ENCODE measurements at places on chromosomes 16 and 17.

- no peak for DNase-seq
Measured at GRCh38 chr16:49998991-49999390, 26.0 kb upstream of the CNEP1R1 start.

DNA sequence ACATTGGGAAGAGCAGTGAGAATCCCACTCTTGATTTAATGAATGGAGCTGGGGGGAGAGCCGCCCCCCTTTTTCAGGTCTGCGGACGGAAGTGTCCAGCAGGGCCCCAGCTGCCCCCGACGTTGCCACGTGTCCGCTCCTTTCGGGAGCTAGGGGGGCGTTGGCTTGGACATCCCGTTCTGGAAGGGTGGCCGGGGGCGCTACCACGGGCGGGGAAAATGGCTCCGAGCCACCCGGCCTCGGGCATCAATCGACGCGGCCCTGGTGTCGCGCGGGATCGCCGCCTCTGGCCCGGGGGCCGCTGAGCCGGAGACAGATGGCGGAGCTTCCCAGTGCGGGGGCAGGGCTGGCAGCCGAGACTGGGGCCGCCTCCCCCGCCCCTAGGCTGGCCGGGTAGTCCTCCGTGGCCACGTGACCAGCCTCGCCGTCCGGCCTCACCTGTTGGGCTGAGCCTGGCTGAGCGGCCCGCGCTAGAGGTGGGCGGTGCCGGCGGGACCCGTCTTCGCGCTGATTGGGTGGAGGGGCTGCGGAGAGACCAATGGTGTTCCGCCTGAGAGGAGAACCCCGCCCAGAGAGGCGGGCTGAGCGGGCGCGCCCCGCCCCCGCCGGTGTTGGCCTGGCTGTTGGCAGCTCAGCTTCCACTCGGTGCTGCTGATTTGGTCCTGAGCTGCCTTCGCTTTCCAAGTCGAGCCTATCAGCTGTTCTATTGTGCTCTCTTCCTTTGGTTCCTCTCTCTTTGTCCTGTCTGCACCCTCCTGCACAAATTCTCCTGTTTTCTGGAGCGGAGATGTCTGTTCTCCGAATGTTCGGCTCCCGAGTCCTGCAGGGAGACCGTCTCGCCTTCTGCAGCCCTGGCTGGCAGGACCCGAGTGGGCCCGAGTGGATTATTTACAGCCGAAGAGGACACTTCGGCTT lies 8.3 kb downstream of the HS3ST3B1 start:
- no peak for DNase-seq

DNA sequence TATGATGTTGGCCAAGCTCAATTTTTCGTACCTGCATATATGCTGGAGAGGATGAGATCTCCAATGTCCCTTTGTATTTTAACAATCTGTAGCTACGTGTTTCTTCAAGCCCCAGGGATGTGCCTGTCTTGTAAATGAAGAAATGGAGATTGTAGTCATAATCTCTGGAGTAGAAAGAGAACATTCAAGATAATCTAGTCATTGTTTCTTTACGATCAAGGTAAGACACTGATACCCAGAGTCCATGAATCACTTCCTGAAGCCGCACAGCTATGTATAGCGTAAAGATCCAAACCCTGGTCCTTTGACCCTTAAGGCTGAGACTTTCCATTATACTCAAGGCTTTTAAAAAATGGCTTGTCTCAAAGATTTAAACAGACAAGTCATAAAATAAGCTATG lies 205.5 kb downstream of the HS3ST3B1 start:
- no peak for DNase-seq

GRCh38 chr17:69142175-69142802 lies 594 bp upstream of the ABCA6 start:
- DNase-seq: no peak

GRCh38 chr16:82331397-82331796 lies 161.4 kb upstream of the MPHOSPH6 start:
- no peak for DNase-seq

DNA sequence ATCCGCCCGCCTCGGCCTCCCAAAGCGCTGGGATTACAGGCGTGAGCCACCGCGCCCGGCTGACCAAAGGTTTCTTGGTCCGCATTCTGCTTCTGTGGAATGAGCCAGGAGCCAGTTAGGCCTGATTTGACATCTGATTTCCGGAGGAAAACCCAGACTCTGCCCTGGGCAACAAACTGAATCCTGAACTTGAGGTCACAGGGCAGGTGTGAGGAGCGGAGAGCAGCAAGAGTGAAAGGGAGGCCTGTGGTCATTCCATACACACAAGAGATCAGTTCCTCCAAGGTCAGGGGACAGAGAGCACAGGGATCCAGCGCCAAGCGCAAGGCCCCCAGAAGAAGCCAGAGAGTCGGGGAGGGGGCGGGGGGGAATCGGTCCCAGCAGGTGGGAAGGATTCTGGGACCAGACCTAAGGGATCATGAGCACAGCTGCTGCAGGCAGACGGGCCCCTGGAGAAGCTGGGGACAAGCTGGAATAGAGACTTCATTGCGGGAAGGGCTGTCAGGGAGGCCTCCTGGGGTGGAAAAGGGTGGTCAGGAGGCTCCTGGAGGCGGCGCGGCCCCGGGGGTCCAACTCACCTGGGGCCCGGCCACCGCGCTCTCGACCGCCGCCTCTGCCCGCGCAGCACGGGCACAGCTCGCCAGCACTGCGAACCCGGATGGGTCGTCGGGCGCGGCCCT lies 436 bp downstream of the SHPK start:
- DNase-seq: no peak

DNA sequence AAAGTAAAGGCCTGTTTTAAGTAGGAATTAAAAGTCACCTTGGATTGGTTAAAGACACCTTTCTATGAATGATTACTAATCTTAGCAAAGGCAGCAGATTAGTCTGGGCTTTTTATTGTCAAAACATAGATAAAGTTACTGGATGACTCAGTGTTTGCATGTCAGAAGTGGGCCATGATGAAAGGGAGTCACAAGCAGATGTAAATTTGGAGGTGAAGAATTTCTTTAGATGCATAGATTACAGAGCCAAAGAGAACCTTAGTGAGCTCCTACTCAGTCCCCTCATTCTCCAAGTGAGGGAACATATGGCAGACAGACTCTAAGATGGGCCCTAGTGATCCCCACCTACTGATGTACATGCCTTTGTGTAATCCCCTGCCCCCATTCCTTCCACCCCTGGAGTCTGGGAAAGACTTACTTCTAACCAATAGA lies 124.5 kb downstream of the HS3ST3A1 start:
- DNase-seq: no peak

DNA sequence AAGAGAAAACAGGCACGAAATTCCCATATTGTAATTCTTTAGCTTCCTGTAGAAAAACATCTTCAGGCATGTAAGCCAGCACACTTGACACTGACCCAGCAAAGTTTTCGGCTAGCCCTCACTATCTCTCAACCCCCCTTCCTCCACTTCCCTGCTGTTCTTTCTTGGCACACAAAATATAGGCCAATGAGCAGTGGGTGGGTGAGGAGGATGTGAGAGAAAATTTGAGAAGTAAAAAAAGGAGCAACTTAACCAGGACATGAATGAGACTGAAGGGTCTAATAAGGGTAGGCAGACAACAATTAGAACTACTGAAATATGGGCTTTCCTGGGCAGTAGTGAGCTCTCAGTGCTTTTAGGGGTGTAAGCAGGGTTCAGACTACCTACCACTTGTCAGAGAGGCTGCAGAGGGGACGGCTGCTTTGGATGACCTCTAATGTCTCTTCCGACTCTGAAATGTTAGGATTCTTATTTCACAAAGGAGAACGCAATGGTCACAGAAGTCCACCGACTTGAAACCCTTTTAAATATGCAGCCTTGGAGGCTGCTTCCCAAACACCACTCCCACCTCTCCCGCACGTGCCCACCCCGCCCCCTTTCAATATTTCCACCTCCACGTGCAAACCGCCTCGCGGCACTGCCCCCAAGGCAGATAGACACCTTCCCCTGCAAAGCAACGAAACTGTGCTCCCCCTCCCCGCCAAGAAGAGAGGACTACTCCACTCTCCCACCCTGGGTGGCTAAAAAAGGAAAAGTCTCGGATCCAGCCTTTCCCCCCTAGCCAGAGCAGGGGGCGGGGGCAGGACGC lies 889 bp downstream of the MBTD1 start:
- DNase-seq: no peak

GRCh38 chr16:15607700-15608396 lies 35.1 kb downstream of the MARF1 start:
- no peak for DNase-seq

- no peak for DNase-seq
Measured at GRCh38 chr17:31357839-31358394, 33.6 kb upstream of the RAB11FIP4 start.

- DNase-seq: no peak
Measured at GRCh38 chr16:5002699-5003143, 31.0 kb downstream of the NAGPA start.

DNA sequence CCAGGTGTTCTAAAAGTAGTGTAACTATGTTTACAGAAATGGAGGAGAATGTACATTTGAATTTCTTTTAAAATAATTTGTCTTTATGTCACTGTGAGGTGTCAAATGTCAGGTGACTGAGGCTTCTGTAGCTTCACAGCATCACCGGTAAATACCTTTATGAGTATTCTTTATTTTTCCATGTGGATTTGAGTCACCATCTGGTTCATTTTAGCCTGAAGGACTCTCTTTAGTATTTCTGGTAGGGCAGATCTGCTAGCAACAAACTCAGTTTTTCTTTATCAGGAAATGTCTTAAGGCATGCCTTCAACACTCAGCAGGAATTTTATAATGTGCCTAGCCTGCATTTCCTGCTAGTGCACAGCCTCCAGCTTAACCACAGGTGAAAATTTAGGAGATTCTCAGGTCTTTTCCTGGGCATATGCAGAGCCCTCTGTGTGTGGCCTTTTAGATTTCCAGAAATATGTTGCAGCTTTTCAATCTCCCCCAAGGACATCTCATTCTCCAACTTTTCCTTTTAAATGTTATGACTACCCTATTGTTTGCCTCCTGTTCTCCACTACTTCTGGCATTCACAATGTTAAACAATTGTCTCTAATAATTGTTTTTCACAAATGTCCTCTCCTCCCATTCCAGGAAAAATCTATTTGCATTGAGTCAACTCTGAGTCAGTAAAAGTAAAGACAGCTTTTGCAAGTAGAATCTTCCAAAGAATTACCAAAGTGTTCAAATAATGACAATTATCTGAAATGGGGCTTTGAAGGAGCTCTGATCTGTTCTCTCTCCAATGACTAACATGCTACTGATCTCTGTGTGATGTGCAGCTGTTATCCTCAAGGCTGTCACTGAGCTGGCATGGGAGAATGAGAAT lies 239.4 kb upstream of the CPHXL start:
- no peak for DNase-seq

DNA sequence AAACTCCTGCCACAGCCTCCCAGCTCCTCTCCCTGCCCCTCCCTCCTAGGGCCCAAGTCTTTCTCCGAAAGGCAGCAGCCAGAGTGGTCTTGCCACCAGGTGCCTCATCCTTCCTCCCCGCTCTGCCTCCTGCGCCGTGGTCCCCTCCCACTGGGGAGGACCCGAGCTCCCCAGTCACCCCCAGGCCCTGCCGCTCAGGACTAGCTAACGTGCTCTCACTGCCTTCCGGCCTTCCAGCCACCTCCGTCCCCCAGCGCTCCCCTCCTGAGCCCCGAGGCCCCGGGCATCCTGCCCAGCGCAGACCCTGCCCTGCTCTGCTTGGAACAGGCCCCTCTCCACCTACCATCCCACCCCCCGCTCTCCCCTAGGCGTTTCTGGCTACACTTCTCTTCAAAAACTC lies 19.4 kb upstream of the COL1A1 start:
- no peak for DNase-seq

- DNase-seq: no peak
Measured at GRCh38 chr17:37176723-37177122, 199.1 kb upstream of the C17orf78 start.

DNA sequence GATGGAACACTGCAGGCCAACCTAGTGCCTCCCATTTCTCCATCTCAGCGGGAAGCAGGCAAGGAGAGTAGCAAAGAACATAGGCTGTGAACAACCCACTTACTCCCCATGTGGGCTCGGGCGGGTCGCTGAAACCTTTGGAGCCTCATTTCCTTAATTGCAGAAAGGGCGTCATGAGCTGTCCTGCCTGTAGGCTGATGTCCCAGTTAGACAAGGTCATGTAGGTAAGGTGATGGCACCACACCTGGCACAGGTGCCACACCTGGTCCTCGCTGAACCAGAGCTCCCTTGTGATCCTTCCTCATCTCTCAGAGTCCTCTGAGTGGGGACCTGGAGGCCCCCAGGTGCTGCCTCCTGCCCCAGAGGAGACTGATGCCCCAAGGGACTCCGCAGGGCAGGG lies 22.9 kb downstream of the ABCC3 start:
- no peak for DNase-seq

- no peak for DNase-seq
Measured at GRCh38 chr17:10792151-10792550, 11.7 kb downstream of the TMEM238L start.

- no peak for DNase-seq
Measured at GRCh38 chr17:56392321-56392720, 201.2 kb upstream of the NOG start.

GRCh38 chr17:57655553-57655952 lies 89.5 kb downstream of the CCDC182 start:
- no peak for DNase-seq

GRCh38 chr17:30921544-30922196 lies at the start of gene ADAP2:
TSS of gene ADAP2 (plus strand) at chr17:30921945. CDS start at chr17:30922015, 70 bp downstream.
- no peak for DNase-seq

DNA sequence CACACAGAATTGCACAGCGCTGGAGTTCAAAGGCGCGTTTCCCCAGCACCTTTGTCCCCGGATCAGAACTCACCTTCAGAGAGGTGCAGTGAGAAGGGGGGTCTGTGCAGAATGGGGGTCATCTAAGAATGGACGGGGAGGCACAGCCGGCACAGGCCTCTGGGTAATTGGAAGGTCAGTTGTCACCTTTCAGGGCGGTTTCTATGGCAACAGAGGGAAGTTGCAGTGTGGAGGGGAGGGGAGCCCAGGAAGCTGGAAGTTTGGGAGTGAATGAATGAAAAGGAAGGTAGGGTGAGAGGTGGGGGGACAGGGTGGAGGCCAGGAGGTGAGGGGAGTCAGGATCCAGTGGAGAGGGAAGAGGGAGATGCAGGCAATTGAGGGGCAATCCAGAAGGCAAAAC lies 12.4 kb upstream of the KCNG4 start:
- DNase-seq: no peak

DNA sequence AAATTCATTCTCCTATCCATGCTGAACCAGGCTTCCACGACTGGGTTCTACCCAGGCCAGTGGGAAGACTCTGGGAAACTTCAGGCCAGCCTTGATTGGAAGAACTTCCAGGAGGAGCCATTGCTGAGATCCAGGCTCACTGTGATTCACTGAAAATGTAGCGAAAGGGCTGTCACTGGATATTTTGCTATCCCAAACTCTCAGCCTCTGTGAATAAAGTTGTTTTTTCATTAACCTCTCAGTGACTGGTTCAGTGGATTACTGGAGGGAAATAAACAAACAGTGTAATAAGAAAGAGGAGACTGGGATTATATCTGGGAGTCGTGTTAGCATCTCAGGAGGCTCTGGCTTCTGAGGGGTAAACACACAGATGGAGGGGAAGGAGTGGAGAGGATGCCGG lies 3.1 kb downstream of the FOXL1 start:
- no peak for DNase-seq

Measured in cortex of kidney (tissue), 1 donor.